Cerebellar cortex (tissue), 1 donor: ENCODE measurements at places on chromosomes 1 and 21.

- no peak for DNase-seq
Observed at GRCh38 chr1:151773702-151774101, 10.4 kb upstream of the MRPL9 start.

GRCh38 chr1:184052750-184053149 lies 1.2 kb downstream of the TSEN15 start:
- no peak for DNase-seq

- no peak for DNase-seq
Observed at GRCh38 chr1:85801520-85801919, 93.3 kb upstream of the ZNHIT6 start.

DNA sequence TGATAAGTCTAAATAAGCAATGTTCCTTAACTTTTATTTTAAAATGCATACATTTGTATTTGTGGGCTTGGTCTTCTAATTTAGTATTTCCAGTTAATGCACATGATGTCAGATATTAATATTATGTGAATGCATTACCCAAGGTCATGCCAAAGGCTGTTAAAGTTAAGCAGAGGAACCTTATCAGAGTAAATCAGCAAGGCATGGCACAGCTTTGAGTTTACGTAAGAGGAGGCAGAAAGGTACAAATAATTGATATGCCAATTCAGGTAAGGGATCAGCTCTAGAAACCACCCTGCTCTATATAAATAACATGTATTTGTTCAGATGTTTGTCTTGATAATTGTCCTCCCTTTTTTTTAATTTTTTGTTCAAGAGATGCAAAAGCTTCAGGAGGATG lies 64.5 kb upstream of the CHRM3 start:
- DNase-seq: no peak

DNA sequence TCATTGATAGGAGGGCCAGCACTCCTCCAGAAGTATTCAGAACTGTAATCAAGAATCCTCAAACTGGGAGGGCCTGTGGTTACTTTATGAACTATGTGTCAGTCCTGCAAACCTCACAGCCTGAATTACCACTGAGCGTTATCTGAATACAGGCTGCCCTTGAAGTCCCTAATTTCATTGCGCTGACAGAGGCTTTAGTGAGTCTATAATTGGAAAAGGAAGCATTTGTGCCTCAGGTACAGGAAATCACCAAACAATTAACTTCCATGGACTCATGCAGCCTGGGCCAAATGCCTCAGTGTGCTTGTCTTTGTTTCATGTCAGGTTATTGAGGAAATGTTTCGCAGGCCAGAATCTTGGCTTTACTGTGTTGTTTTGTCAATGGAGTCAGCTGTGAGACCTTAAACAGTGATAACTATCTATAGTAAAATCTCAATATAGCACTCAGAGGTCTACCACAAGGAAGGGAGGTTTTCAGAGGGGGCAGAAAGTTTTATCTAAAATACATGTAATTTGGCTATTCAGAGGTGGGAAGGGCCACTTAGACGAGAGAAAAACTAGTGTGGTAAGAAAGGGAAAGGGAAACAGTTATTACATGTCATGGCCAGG lies 32.9 kb upstream of the DOCK7 start:
- DNase-seq: no peak

GRCh38 chr1:33312413-33312749 lies 8.5 kb downstream of the A3GALT2 start:
- no peak for DNase-seq

GRCh38 chr1:159884296-159884695 lies 15.7 kb downstream of the CFAP45 start:
- DNase-seq: peak; percentile 72

DNA sequence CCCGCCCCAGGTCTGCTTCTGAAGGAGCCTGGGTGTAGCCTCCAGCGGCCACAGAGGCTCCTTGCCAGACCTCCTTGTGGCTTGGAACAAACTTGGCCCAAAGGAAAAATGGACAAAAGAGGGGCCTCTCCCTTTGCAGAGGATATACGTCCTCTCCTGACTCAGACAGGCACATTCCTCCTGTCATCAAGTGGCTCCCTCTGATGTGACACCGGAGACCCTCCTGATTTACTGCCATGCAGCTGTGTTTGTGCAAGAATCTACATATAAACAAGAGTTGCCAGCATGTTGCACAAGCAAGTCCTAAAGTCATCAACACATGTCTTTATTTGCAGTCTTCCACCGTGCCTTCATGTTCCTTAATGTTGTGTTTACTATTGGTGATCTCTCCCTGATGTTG lies 54.1 kb upstream of the F3 start:
- DNase-seq: no peak

GRCh38 chr21:37032877-37033471 lies 26.5 kb downstream of the RIPPLY3 start:
- DNase-seq: no peak

GRCh38 chr1:84286071-84286470 lies 15.4 kb upstream of the SAMD13 start:
- DNase-seq: no peak

- no peak for DNase-seq
Observed at GRCh38 chr1:11211461-11211860, 22.3 kb downstream of the ANGPTL7 start.

- DNase-seq: peak; percentile 66
Observed at GRCh38 chr1:16167331-16168143, 11.7 kb upstream of the EPHA2 start.

GRCh38 chr1:105122041-105122440 lies 1372.3 kb downstream of the AMY1C start:
- no peak for DNase-seq

DNA sequence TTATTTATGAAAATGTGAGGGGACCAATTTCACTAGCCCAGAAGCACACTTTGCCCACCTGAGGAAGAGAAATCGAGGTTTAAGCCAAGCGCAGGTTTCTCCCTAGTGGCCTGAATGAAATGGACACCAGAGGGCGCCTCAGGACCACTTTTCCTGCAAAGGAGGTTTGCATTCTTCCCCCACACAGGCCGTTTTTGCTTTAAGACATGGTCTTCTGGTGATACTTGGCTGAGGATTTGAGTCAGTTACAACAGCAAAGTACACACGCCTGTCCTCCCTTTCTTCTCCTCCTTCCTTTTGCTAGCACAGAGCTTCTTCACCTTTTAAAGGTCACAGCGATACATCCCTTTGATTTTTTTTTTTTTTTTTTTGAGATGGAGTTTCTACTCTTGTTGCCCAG lies 5.4 kb downstream of the PLA2G2E start:
- DNase-seq: peak; percentile 88

DNA sequence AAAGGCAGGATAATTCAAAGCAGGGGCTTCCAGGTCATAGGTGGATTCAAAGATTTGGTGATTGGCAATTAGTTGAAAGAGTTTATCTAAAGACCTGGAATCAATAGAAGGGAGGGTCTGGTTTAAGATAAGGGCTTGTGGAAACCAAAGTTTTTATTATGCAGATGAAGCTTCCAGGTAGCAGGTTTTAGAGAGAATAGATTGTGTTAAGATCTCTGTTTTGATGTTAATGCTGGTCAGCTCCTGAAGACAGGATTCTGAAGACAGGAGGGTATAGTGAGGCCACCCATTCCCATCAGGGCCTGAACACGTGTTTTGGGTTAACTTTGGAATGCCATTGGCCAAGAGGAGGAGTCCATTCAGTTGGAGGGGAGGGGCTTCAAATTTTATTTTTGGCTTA lies 6.1 kb upstream of the PTBP2 start:
- no peak for DNase-seq

DNA sequence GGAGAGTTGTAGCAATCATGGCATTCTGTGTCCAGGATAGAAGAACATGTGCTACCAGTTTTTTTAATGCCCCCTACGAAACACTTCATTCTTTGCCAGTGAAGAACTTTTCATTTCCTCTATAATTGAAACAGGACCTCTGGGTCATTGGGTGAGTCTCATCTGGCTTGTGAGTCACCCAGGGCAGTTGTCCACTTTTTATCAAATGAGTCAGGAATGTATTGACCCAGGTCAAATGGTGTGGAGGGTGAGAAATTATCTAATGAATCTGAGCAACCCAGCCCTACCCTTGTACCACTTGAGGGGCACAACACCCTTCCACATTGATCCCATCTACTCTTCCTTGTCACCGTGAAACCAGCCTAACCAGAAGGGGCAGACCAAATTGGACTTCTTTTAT lies 417.3 kb upstream of the PROX1 start:
- DNase-seq: no peak

DNA sequence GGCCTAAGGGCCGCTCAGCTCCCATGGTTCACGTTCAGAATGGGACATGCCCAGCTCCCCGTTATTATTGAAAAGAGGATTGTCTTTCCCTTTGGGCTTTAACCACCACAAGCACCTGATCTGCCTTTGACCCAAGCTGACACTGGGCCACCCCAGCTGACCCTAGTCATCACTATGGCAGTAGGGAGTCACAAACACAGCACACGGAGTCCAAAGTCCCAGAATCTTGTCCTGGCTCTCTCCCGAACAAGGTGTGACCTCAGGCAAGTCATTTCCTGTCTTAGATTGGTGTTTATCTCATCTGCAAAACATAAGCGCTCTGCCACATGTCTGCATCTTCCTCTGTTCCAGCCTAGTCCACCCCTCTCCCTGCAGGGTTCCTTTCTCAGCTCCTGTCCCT lies 31.5 kb downstream of the IGFN1 start:
- no peak for DNase-seq
